NCI-H510A (cell line): ENCODE measurements at places on chromosomes 1 and 21.

DNA sequence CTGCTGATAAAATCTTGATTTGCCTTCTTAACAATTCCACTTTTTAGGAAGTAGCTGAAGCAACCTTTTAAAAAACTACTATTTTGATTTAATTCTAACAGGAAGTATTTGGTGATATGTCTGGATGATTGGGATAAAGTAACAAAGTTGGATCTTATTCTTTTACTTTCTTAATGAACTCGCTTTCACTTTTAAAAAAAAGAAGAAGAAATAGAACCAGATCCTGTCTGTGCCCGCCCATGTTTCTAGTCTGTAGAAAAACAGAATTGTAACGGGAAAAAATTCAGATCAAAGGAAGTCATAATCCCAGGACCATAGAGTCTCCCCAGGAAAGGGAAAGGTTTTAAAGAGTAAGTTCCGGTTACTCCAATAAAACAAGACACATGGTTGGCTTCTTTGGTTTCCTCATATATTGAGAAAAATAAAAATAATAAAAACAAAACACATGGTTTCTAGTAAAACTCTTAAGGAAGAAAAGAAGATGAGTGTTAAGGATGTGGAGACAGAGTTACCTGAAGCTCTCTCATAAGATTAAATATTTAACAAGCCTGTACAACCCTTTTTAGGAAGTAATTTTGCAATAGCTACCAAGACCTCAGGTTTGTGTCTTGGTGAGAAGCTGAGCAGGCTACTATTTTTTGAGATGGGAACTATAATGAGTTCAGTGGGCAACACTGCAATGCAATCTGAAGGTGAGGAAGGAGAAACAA, 4.9 kb downstream of the CD48 start:
- no peak for DNase-seq

DNA sequence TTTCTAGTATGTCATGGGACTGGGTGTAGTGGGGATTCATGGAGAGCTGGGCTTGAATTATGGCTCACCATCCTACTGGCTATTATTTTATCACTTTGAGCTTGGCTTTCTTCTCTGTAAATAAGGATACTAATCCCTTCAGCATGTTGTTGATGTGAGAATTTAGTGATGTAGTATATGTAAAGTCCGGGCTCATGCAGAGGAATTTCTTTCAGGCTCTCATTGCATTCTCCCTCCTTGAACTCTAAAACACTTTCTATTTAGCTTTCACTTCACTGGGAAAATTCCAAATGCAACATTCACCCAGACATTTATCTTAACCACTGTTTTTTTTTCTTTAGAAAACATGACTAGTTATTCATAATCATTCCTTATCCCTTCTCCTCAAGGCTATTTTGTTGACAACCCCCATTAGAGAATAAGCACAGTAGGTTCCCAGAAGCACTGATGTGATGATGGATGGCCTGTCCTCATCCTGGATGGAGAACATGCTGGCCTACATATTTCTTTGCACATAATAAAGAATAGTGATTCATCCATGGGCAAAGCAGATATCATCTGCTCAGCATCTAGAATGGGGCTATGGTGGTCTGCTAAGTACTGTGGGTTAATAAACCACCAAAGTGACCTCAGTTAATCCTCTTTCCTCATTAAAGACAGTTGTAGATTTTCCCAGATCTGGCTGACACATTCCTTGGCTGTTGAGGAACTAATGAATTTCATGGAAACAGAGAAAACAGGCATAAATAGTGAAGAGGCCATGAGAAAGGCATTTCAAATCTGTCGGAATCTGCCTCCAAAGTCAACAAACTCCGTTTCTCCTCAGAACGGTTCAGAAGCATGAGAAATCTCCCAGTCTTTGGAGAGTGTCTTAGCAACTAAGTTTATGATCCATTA, 68.0 kb upstream of the CYP2J2 start:
- no peak for DNase-seq

DNA sequence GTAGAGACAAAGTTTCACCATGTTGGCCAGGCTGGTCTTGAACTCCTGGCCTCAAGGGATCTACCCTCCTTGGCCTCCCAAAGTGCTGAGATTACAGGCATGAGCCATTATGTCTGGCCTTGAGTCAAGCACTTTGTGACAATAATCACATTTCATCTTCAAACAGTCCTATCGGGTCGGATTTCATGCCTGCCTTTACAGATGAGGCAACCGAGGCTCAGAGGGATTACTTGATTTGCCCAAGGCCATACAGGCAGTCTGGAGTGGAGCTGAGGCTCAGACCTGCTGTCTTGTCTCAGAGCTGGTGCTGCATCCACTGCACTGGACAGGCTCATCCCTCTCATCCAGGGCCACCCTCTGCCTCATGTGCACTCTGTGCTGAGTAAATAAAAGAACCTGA, 26.6 kb downstream of the FAM151A start:
- no peak for DNase-seq

DNA sequence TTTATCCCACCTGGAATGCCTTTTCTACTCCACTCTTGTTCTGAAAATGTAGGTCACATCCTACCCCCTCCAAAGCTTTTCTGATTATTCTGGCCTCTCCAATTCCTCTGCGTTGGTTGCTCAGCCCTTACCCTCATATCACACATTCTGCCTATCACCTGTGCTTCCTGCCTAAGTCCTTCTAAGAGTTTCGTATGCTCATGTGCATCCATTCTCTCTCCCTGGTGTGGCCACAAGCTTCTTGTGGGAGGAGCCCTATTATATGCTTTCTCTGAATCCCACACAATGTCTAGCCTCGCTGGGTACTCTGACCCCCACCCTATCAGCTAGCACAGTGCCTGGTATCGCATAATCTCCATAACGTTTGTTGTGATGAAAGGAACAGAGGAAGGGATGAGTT, 54.2 kb downstream of the CD58 start:
- DNase-seq, result no peak

DNA sequence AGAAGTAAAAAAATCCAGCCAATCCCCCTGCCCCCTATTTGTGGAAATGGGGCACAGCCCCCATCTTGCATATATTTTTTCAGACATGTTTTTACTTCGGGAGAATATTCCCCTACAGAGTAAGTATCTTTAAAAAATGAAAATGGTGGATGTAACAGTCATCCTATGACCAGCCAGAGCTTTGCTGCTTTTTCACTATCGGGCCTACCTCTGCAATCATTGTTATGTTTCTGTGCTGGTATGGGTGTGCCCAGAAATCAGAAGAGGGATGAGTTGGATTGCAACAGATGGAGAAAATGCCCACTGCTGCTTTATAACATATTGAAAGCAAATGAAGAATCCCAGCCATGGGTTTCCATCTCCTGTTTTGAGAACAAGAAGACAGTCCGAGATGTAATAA, 2.9 kb downstream of the CD247 start:
- no peak for DNase-seq

GRCh38 chr1:30415171-30415940, 308.0 kb downstream of the MATN1 start:
- no peak for DNase-seq

DNA sequence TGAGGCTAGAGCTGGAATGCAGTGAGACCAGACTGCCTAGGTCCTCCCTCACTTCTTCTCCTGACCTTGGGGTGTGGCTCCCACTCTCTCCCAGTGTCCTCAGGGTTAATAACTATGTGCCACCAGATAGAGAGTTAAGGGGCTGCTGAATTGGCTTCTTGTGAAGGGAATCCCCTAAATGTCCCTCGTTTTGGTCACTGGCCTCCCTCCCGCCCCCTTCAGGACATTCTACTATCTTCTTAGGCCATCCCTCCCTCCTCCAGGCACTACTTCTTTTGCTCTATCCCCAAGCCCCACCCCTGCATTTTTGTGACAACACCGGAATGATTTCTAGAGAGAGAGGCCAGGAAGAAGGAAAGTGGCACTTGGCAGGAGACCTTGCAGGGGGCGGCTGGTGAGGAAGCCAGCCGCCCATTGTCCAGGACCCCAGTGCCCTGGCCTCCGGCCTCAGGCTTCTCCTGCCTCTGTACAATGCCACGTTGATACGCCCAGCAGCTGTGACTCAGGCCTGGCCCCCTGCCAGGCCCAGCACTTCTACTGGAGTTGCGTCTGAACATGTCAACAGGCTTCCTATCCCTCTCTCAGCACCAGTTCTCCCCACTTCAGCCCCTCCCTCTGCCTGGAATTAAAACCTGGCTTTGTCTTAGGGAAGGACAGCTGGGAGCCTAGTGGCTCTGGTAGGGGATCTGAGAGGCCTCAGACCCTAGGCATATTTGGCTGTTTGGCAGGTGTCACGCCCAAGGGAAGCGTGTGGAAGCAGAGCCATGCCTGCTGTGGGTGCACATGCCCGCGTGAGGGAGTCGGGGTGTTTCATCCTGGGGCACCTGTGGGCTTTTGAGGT, 9.1 kb downstream of the LMNA start:
- DNase-seq, result peak; percentile 95

- DNase-seq, result no peak
Observed at GRCh38 chr21:31566064-31566463, 93.4 kb upstream of the SOD1 start.

- DNase-seq, result no peak
Observed at GRCh38 chr1:206961668-206962067, 8.6 kb downstream of the FCAMR start.

DNA sequence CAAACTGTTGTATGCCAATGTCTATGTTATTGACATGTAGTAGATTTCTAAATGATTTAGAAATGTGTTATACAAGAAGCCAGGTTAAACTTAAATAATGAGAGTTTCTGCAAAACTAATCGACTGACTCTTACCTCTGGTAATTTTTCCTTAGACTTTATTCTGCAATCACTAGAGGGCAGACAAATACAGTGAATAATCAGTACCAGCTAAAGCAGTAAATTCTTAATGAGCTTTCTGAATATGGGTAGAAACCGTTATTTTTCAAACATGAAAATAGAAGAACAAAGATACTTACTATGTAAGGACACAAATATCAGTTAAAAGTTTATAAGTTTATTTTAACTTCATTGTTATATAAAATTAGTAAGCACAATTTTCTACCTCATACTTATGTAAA, 97.9 kb upstream of the RGS1 start:
- no peak for DNase-seq

DNA sequence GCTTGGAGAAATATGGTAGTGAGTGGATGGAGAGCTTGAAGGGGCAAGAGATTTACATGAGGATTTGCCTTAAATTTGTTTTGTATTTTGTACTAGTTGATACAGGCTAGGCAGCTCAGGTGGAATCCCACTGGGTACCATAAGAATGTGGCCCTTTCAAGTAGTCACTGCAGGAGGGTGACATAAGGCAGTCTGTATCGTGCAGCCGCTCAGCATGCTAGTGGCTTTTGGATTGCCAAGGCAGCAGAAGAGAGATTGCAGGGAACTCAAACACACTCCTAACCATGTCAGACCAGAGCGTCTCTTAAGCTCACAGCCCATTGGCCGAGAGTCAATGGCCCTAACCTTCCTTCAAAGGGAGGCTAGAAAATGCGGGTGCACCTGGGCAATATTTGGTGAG, 420.0 kb downstream of the ADGRL2 start:
- no peak for DNase-seq

GRCh38 chr1:206631085-206631509, 4.2 kb upstream of the DYRK3 start:
- peak; percentile 69 for DNase-seq

DNA sequence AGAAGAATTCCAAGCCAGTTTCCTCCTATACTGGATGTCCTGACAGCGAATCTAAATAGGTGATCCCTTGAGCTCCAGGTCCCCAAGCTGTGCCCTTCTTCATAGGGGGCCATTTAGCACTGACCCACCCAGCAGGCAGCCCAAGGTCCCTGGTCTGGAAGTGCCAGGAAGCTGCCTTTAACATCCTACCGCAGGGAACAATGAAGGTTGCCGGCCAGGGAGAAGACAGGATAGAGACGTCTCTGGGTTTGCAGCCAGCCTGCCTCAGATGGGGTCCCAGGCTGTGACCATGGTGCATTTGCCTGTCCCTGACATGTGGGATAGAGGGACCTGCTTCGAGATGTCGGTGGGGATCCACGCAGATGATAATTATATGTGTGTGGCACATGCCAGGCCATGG, 2.7 kb upstream of the RIPK4 start:
- DNase-seq, result no peak

GRCh38 chr1:220755309-220755708, 7.2 kb downstream of the MTARC2 start:
- no peak for DNase-seq

DNA sequence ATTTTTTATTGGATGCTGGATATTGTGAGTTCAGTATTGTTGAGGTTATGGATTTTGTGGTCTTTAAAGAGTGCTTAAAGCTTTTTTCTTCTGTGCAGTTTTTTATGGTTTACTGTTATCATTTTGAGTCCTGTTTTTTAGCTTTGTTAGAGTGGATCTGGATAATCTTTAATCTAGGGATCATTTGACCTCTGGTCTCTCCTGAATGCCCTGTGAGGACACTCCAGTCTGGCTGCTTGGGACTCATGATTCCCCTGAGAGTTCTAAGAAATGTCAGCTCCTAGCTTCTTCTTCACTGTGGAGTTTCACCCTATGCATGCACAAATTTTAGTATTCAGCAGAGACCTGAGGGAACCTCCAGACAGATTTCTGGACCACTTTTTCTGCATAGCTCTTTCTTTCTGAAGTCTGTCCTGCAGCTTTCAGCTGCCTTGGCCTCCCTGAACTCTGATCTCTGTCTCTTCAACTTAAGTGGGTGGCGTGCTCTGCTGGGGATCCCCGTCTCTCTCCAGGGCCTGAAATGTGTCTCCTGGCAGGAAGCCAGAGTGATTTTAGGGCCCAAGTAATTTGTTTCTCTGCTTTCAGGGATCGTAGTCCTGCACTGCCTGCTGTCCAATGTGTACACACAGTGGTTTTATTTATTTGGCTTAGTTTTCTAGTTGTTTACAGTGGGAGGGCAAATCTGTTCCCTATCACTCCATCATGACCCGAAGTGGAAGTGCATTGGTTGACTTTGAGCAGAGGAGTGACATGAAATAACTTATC, 14.7 kb downstream of the PEX14 start:
- DNase-seq, result no peak

DNA sequence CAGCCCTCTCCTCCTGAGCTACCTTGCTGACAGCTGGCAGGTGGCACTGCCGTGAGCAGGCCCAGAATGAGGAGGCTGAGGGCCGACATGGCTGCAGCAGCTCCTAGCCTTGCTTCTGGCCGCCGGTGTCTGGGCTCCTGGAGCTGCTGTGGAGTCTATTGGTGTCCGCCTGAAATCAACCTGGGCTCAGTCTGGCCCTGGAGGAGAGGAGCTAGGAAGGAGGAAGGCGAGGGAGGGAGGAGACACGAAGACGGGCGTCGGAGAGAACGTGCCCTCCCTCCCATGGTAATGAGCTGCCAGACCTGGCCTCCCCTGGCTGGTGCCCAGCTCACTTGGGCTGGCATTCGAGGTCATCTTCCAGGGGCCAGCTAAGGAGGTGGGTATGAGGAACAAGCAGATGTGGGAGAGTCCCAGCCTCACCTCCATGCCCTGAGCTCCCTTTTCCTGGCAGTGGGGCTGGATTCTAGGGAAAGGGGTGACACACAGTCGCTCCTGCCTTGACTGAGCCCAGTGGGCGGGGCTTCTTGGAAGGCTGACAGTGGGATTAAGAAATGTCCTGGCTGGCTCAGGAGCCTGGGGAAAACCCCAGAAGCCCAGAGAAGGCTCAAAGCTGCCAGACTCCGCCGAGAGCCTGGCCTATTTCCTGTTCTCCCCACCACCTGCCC, at the start of gene PDZK1IP1:
Gene PDZK1IP1 (minus strand): TSS at position 193 of the 665 bp plus-strand sequence. CDS start 104 bp downstream, at position 89.
- no peak for DNase-seq

- DNase-seq, result no peak
Observed at GRCh38 chr1:38135625-38136414, 89.2 kb upstream of the POU3F1 start.
